ENCODE measurements at places on chromosomes 1 and 21.

DNA sequence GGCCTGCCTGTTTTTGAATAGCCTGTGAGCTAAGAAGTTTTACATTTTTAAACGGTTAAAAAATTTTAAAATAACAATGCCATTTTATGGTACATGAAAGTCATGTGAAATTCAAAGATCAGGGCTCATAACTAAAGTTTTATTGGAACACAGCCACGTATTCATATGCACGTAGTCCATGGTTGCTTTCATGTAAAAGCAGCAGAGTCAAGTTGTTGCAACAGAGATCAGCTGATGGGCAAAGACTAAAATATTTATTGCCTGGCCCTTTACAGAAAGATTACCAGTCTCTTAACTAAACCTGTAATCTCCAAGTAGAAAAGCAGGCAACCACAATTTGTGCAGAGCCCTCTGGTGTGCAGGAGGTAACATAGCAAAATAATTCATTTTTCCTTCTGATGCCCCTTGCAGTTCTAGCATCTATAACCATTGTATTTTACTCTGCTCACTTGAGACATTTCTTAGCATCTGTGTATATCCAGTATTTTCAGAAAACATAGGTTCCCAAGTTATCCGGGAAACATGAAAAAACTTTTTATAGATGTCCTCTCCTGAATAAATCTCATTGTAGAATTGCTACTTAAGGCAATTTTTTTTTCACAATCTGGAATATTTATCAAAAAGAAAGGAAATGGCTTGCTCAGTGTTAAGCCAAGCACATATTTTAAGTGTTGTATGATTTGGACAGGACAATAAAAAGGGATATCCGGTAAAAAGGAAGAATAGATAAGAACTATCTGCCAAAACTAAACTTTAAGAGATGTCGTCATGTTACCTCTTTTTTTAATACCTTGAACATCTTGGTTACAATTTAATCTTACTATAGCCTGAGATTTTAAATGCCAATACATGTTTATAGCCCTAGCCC is 430.8 kb downstream of the PLPP3 start:
- no peak for DNase-seq

- no peak for DNase-seq
These were observed 16.1 kb upstream of the FMOD start for GRCh38 chr1:203367057-203367456.

GRCh38 chr1:59427784-59428183 is 130.9 kb downstream of the FGGY start:
- DNase-seq = no peak

DNA sequence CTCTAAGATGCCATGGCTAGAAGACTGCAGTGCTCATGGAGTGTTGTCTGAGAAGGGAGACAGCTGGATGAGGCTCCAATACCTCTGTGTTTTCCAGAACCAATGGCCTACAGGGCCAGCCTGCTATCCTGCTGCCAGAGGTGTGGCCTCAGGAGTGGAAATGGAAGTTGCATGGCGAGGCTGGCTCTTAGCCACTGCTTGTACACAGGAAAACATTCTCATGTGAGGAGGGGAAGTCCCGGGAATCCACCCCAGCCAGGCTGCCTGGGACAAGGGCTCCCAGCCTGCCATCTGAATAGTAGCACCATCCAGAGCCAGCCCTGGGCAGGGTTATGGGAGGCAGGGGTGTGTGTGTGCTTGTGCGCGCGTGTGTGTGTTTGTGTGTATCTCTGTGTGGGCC is 56.5 kb downstream of the SDC3 start:
- no peak for DNase-seq

- DNase-seq = no peak
These were observed 99.8 kb upstream of the ATP1A1 start for GRCh38 chr1:116273042-116273783.

DNA sequence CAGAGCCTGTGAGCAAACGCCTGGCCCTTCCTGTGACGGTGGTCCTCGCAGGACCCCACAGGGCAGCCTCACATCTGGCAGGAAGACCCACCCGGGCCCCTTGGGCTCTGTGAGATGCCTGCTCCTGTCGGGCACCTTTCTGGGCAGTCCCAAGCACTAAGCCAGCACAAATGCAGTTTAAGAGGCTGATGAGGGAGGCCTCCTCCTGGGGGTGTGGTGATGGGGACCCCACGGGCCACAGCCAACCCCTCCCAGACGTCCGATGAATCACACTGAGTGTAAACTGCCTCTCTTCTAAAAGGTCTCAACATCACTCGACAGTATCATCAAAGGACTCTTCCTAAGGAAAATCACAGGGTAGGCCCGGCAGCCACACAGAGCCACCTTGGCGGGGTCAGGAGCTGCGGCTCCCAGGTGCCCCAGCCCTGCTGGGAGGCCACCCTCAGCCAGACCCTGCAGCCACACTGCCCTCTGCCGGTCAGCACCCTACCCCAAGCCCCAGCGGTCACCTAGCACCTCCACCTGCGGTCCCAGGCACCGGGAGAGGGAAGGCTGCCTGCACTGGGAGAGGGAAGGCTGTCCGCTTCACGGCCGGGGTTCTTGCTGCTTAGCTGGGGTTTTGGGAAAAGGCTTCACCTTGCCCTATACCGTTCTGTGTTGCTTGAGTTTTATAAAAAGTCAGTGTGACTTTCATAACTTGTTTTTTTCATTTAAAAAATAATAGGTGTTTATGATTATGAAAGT is 3.9 kb upstream of the PRKCZ start:
- peak; percentile 54 for DNase-seq

DNA sequence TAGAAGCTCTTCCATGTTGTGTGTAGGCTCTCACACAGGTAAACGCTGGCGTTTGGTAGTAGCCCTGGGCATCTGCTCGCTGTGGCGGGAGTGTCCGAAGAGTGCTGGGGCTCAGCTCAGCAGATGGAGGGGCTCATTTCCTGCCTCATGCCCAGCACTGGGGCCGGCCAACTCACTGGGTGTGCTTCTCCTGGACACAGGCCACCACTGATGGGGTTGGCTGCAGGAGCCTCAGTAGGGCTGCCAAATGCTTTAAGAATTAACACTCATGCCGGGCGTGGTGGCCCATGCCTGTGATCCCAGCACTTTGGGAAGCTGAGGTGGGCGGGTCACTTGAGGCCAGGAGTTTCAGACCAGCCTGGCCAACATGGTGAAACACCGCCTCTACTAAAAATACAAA is 20.9 kb downstream of the UQCRHL start:
- no peak for DNase-seq

- no peak for DNase-seq
These were observed 1.8 kb upstream of the FABP3 start for GRCh38 chr1:31374511-31375196.

DNA sequence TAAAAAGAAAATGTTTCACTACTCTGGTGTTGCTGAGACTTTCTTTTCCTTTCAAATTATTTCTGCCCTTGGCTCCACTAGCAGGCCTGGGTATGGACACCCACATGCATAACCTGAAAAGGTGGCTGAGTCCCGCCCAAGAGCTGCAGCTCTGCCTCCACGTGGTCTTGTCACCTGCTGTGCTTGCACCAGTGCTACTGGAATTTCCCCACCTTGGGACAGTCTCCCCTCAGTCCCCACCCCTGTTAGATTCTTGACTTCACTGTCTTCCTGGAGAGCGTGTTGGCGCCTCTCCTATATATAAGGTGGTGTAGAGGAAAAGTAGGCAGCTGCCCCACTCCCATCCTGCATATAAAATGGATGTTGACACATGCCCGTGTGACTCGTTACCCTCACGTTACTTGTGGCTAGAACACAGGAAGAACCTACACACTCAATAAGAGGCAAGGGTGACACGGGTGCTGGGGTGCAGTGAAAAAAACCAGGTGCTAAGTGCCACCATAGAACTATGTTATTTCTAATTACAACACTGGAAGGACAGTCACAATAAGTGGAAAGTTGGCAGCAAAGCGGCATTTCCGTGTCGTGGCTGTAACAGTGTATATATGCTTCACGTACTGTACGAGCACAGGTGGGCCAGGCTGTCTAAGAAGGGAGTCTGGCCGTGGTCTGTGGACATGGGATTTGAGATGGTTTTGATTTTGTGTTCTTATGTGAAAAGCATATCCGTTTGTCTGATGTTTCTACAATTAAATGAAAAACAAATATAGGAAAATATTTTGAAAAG is 61.0 kb downstream of the POFUT2 start:
- no peak for DNase-seq

- DNase-seq = no peak
These were observed 3.0 kb upstream of the AIM2 start for GRCh38 chr1:159079525-159079924.

DNA sequence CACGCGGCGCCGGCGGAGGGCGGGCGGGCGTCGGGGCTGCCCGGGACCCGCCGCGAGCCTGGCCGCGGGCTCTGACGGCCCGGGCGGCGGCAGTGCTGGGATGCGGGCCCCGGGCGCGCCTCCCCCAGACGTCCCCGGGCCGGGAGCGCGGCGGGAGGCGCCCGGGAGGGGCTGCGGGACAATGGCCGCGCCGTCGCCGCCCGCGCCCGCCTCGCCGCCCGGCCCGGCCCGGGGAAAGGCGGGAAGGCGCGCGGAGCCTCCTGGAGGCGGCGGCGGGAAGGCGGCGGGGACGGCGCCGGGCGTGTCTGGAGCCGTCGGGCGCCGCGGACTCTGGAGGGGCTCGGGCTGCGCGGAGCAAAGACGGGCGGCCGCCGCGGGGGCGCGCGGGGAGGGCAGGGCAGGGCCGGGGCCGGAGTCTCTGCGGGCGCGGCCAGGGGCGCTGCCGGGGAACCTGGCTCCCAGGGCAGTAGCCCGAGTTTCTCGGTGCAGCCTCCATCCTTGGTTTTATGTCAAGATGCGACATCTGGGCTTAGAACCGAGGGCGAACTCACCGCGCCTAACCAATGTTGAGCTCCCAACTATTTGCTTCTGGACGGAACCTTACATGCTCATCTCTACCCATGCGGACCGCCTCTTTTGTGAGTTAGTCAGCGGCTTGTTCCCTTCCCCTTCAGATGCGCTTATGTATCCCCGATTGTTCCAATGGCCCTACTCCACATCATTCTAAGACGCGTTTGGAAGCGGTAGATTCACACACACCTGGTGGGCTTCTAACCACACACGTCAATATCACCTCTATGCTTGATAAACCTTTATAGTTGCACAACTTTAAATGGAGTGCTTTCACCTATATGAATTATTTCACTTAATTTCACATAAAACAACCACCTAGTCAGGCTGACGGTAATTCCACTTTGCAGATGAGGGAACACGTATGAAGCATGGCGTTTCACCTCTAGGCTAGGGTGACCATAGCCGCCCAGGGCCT is 651 bp downstream of the ZBTB8A start:
- peak; percentile 49 for DNase-seq

DNA sequence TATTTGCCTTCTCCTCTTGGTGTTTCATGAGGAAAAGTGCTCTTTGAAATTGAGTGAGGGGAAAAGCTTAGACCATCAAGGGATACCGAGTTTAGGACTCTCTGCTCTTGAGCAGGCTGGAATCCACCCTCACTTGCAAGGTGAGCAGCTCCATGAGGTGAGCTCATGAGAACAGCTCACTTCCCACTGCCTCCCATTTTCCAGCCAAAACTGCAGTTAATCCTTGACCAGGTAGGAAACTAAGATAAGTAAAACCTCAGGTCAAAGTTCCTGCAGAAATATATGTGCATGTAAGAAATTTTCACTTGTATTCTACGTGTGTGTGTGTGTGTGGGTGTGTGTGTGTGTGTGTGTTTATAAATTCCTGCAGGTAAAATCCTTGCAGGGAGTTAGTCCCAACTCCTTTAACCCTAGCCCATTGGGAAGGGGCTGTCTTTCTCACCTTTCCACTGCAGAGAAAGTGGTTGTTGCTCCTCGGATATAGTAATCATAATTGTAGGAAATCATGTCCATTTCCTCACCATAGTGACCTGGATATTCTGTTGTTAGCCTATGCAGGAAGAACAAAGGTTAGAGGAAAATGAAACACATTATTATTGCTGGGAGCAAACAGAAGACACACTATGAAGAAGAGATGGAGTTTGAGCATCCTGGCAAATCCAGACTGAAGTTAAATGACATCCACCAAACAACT is 28.3 kb downstream of the DPT start:
- no peak for DNase-seq

DNA sequence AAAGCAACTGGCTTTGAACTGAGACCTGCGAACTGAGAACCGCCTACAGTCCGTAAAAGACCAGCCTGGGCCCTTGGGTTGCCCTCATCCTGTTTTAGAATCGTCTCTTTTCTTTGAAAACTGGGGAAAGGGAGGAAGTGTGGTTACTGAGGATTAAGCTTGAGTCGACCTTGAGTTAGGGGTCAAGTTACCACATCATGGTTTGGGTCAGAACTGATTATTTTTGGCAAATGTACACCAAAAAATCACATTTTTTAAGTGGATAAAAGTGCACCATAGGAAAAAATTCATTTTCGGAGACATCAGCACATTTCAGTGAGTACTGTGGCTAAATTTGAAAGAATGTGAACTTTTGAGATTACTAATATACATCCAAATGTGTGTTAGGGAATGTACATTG is 76.9 kb upstream of the KAZN start:
- no peak for DNase-seq

DNA sequence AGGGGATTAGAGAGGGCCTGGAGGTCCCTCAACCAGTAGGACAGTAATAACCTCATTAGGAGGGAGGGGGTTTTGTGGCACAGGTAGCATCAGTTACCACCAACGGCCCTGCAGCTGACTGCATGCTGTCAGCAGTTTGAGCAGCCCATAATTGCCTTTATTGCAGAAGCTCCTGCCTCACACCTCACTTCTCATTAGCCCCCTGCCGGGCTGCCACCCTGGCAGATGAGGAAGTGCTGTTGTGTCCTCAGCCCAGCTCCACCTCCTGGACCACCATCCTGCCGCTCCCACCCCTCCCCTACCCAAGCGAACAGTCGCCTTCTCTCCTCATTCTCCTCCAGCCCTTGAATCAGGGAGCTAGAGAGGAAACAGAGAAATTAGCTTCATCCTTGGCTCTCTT is 237.4 kb downstream of the LMX1A start:
- DNase-seq = no peak

- no peak for DNase-seq
These were observed 30.0 kb downstream of the ZNHIT6 start for GRCh38 chr1:85678193-85678592.

DNA sequence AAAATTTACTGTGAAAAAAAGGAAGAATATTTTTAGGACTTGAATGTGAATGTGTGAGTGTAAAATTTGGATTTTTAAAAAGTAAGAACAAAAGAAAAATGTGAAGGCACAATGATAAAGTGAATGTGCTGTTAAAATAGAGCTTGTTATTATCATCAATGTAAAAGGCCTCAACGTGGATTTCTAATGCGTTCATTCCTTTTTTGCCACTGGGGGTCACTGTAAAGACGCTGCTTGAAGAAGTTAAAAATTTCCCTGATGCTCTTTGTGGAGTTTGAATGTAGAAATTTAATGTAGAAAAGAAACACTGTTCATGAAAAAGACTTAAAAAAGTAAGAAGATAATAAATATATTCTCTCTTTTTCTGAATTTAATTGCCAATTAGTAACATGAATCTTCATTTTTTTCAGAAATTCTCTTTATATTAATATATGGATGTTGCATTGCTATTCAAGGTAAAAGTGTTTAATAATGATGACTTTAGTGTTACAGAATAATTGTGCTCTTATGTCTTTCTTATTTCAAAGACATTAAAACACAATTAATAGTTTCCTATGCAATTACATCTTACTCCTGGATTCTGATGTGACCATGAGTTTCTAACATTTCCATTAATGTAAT is 161.5 kb downstream of the DNM3 start:
- no peak for DNase-seq

- no peak for DNase-seq
These were observed 48.4 kb downstream of the NEK7 start for GRCh38 chr1:198205016-198205684.

- DNase-seq = no peak
These were observed 721.9 kb downstream of the PTPRU start for GRCh38 chr1:29958271-29958670.

- DNase-seq = no peak
These were observed 26.6 kb downstream of the SCYL3 start for GRCh38 chr1:169867012-169867675.

All from GM06990 (cell line).